ENCODE measurements at places on chromosomes 5 and 9.

- no peak for DNase-seq
Observed at GRCh38 chr5:53114988-53115387, 5.4 kb upstream of the MOCS2 start.

DNA sequence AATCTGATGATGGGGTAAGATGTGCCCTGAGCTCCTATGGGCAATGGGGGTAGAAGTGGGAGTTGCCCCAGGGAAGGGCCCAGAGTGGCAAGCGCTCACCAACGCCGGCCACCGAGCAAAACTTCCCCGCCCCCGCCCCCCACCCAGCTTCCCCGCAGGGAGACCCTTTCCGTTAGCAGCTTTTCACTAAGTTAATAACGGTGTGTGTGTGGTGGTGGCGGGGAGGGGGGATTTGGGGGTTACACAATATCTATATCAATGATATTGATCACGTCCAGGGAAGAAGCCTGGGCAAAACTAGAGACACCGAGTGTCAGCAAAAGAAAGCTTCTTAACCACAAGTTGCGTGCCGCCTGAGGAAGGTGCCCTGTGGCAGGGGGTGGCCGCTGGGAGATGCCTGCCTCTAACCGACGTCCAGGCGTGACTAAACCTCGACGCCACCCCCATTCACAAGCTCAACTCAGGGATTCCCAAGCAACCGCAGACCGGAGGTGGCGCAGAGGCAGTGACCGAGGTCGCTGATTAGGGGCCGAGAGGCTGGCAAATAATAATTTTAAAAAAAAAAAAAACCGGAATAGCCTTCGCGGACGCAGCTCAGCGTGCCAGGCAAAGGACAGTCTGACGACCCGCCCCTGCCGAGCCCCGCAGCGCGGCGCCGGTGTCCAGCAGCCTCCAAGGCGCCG, 222.6 kb downstream of the MEF2C start:
- no peak for DNase-seq

GRCh38 chr9:109512170-109512756, 14.2 kb upstream of the PTPN3 start:
- no peak for DNase-seq

DNA sequence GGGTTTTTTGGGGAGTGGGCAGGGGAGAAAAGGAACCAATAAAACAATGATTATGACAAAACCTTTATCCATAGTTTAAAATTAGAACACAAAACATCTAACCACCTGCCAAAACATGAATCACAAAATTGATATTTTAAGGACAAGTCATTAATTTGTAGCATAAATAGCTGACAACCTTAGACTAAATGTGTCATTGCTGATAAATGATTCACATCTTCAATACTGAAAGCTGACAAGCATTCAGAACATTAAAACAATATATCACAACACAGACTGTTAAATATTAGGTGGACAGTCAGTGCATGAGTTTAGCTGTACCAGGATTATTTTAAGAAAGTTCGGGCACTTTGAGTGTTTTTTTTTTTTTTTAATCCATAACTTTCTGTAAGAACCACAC, 71.5 kb downstream of the NR3C1 start:
- no peak for DNase-seq

DNA sequence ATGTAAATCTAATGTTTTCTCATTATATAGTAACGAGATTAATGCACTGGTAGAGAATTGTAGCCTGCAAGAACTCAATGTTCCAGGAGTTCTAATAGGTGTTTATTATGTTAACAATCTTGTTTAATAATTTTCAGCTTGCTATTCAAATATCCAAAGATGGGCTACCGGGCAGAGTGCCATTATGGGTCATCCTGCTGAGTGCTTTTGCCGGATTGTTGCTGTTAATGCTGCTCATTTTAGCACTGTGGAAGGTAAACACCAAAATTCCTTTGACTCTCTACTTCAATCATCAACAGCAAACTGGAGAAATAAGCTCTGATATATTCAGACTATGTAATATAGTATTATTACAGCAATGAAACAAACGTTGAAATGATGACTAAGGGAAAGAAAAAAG, 41.9 kb upstream of the ITGA2 start:
- no peak for DNase-seq

DNA sequence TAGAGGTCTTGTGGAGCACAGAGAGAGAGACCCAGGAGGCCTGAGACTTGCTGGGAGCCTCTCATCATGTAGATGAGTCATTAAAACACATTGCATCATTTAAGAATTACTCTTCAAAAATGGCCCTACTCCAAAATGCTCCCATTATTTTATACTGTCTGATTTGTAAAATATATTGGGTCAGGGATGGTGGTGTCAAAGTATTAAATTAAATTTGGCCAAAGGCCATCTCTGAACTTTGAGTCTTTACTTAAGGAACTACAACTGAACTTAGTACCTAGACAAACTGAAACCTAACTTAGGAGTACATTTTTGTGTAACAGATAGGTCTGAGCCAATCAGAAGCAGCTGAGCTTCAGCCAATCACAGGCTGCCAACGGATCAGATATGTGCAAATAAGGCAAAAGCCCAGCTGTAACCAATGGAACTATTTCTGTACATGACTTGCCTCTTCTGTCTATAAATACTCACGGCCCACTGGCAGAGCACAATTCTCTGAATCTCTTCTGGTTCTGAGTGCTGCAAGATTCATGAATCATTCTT, 657.2 kb downstream of the TLE1 start:
- DNase-seq: no peak

GRCh38 chr5:58318468-58318867, 141.4 kb downstream of the PLK2 start:
- no peak for DNase-seq

DNA sequence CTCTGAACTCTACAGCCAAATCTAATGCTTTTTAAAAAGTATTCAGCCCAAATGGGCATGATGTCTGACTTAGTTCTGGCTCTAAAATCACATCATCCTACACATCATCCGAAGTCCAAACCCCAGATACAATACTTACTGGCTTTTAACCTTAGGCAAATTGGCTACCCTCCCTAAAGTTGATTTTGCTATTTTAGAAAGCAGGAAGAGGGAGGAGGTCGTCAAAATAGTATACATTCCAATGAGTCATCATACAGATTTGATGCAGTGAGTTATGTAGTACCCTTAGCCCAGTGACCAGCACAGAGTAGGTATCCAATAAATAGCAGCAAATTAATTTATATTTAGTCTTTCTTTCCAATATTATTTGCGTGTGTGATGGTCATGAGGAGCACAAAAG, 582.0 kb upstream of the TUSC1 start:
- DNase-seq: no peak

GRCh38 chr5:169702693-169703481, 65.8 kb downstream of the DOCK2 start:
- DNase-seq: no peak

- DNase-seq: no peak
Observed at GRCh38 chr5:119021149-119021732, 32.9 kb upstream of the DTWD2 start.

DNA sequence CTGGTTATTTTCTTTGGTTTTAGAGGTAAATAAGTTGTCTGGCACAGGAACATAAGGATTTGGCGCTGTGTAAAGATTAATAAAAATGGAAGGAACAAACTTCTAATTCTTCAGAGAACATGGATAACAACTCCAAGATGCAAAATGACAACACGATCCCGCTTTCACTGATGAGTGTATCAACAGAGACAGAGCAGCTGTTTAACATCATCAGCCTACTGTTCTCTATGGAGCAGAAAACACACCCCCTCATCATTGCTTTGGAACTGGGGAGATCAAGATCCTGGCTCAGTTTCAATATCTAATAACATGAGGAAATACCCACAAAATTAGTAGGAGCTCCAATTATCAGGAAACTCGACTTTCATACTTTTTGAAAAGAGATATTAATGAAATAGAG, 8.3 kb upstream of the GAS1 start:
- no peak for DNase-seq

DNA sequence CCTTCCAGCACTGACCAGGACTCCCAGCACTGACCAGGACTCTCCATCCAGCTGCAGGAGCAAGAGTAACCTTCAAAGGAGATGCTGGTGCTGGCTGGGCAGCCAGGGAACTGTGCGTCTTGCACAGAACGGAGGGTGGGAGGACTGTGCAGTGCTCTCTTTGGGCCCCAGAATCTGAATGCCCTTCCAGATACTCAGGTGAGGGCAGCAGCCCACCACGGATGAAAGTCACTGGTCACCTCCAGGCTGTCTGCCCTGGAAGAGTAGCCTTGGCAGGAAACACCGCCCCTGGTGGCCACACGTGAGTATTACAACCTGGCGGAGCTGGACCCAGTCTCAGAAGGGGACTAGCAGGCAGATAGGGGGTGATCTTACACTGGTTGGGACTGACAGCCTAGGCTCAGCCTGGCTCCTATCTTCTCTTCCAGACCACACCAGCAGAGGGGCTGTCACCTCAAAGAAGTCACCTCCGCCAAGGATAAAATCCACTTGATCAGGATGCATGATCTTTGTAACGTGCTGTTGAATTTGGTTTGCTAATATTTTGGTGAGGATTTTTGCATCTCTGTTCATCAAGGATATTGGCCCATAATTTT, 4.8 kb upstream of the SARDH start:
- DNase-seq: peak; percentile 33

DNA sequence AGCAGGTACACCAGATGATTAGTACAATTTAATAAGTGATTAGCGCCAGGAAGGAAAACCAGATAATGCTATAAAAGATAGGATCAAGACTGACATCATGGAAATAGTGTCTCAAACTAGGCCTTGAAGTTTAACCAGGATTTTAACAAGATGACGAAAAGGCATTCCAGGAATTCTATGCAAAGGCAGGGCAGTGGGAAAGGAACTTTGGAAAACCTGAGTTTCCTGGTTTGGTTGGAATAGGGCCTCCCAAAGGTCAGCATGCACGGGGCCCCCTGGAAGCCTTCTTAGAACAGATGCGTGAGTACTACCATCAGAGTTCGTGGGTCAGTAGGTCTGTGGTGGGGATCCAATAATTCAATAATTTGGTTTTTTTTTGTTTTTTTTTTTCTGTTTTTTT, 935.2 kb upstream of the DMAC1 start:
- DNase-seq: no peak

DNA sequence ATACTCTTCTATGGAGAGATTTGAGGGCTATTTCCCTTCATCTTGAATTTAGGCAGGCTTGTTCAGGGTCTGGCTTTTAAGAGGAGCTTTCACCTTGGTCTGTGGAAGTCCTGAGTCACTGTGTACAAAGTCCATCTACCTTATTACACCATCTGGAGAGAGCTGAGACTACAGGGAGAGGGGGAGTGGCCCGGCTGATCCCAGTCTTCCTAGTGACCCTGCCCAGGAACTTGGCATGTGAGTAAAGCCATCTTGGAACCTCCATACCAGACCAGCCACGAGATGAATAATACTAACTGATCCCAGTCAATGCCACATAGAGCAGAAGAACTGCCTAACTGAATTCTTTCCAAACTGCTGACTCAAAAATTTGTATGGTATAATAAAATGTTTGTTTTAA, 8.4 kb upstream of the IL6ST start:
- DNase-seq: no peak

DNA sequence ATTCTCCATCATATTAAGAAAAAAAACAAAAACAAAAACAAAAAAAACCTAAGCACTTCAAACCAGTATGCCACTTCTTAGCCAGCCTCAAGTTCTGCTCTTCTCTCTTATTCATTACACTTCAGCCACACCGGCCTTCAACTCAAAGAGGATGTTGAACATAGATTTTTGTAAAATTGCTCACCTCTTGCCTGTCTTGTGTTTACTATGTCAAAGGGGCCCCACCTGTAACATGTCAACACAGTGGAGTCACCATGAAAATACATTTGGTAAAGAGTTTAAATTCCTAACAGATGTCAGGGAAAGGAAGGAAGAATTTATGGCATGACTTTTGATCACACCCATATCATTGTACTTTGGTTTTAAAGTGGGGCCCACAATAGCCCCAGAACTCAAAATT, 121.1 kb upstream of the GHR start:
- no peak for DNase-seq

GRCh38 chr9:72627956-72628540, 106.6 kb downstream of the TMC1 start:
- DNase-seq: no peak

GRCh38 chr5:55306641-55307382, 682 bp downstream of the DHX29 start:
- no peak for DNase-seq

GRCh38 chr5:98843481-98843880, 70.0 kb downstream of the RGMB start:
- no peak for DNase-seq

DNA sequence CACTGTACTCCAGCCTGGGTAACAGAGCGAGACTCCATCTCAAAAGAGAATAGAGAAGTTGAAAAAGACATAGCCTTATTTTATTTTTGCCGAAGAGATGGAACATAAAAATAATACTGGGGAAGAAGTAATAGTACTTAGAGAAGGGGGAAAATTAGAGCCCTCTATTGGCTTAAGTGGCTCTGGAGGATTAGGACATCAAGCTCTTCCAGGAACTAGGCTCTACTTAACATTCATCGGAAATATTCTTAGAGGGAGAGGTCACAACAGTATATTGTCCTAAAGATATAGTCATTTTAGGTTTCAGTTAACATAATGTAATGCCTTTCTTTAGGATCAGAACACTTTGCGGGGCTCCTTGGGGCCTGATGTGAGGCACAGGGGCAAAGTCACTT, 86.0 kb upstream of the PLPP1 start:
- no peak for DNase-seq

GRCh38 chr9:14027116-14027800, 286.7 kb downstream of the NFIB start:
- DNase-seq: no peak

DNA sequence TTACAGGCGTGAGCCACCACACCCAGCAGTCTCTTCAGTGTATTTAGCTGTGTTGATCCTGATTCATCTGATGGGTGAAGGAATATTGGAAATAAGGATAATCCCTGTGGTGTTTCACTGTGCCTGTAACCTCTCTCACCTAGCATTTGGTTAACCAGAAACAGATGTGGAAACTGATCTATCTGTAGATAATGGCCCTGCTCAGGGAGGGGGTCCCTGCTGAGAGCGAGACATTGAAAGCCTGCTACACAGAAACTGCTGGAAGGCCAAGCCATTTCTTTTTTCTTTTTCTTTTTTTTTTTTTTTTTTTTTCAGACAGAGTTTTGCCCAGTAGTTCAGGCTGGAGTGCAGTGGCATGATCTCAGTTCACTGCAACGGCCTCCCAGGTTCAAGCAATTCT, 28.4 kb downstream of the QRFP start:
- no peak for DNase-seq

- DNase-seq: no peak
Observed at GRCh38 chr9:37390759-37391158, 31.7 kb upstream of the GRHPR start.

DNA sequence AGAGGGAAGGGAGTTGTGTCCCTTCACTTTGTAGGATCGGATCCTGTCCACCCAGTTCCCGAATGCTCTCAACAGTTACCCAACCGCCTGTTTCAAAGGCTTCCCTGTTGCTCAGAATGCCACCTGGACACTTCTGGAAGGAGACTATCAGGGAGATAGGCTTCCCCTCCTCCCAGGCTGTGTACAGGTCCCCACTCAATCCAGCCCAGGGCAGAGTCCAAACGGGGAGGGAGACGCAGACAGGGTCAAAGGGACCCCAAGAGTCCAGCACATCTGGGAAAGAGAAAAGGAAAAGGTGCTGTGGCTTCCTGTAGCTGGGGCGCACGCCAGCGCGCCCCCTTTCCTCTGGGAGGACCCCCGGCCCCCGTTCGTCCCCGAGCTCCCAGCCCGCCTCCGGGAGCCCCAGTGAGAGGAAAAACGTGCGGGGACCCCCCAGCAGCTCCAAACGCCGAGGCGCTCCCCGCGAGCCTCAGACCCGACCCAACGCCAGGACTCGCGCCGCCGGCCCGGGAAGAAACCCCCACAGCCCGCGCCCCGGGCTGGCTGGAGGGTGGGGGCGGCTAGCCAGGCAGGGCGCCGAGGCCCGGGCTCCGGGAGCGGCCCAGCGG, 640 bp downstream of the SURF4 start:
- peak; percentile 7 for DNase-seq

All from GF-D8 (cell line).